ENCODE measurements at places on chromosomes 11 and 22.

- no peak for DNase-seq
These were observed 47.1 kb upstream of the PPARA start for GRCh38 chr22:46103181-46103580.

- DNase-seq, result no peak
These were observed 536.5 kb downstream of the NTM start for GRCh38 chr11:131906963-131907362.

- peak; percentile 84 for DNase-seq
These were observed at the start of gene CARS1 for GRCh38 chr11:3057069-3057963. Gene CARS1, minus strand, starts transcription at chr11:3057423. Its CDS starts 56 bp downstream, at chr11:3057367.

DNA sequence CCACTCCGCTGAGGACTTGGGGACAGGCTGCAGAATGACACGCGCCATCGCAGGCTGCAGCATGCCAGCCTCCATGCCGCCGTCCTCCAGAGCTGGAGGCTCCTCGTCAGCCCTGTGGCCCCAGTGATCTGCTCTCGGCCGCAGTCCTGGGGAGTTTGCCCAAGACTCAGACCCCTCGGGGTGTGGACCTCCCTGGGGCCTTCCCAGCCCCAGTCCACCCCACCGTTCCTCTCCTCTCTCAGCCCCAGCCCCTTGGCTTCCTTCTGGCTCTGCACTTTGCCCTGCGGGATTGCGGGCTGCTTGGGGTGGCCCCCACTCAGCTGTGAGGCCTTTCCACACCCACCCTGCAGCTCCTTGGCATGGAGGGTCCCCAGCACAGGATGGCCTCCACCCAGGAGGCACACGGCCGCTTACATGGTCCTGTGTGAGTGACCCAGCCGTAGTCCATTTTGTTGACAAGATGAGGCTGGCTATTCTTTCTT lies 414.9 kb downstream of the TBC1D22A start:
- no peak for DNase-seq

- DNase-seq, result peak; percentile 96
These were observed 33.6 kb upstream of the MMP7 start for GRCh38 chr11:102564110-102564509.

GRCh38 chr22:41560095-41560471 lies 727 bp upstream of the CSDC2 start:
- DNase-seq, result no peak

DNA sequence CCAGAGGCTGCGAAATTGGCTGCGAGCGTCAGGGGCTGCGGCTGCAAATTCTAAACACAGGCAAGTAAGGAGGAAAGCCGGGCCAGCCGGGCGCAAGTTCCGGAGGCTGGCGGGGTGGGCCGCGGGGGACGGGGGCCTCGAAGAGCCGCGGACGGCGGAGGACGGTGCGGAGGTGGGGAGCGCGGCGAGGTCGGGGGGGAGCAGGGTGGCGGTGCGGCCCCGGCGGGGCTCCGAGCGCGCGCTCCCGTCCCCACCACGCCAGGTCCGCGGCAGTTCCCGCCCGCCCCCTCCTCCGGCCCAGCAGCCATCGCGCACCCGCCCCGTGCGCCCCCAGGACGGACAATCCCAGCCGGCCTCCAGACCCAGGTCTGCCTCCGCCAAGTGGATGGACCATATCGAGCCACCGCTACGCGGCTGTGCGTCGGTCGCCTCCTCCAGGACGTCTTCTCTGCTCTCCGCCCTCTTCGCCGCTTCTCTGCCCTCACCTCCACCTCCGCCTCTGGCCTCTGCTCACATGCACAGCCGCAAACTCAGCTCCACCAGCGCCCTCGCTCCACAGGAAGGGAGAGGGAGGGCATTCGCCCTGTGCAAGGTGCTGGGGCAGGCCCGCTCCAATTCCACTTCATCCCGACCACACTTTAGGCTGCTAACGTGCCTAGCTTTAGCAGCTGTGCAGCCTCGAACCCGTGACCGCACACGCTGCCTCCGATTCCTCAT lies 7.2 kb downstream of the ELFN2 start:
- DNase-seq, result peak; percentile 32

DNA sequence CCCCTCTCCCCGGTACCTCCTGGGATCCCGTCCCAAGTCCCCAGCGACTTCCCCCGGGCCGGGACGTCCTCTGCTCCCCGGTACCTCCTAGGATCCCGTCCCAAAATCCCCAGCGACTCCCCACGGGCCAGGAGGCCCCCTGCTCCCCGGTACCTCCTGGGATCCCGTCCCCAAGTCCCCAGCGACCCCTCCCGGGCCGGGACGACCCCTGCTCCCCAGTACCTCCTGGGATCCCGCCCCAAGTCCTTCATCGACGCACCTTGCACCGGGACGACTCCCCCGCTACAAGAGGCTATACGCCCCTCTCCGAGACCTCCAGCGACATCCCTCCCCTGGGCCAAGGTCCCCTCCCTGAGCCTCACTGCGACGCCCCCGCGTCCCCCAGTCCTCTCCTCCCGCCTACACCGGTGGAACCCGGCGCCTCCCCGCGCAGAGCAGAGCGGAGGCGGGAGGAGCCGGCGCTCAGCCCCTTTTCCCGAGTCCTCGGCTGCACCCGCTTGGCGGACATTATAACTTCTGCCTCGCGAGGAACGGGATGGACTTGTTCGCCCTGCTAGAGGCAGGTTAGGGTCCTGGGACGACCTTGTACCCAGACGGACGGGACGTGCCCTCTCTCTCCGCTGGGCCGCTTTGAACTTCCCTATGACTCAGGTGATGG lies 912 bp downstream of the KREMEN1 start:
- no peak for DNase-seq

GRCh38 chr11:78809931-78810541 lies 235.4 kb upstream of the NARS2 start:
- no peak for DNase-seq

DNA sequence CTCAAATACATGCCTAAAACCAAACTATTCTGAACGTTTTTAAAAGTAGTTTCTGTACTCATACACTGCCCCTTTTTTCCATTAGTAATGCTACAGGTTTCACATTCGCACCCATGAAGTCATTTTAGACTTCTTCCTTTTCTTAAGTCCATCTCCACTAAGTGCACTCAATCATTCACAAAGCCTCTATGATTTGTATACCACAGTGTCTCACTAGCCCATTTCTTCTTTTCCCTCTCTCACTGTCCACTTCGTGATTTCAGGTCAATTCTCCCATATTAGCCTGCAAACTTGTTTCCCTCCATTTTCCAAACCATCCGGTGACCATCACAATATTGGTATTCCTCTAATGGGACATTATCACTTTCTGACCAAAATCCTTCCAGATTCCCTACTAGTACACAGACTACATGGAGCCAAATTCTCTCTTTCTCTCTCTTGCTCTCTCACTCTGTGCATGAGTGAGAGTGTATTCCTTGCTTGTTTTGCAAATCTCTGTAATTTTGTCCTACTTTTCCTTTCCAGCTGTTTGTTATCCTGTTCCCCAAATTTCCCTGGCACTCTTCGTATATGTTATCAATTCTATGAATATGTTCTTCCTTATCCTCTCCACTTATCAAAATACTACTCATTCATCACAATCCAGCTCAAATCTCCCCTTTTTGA lies 3.4 kb upstream of the ZC3H12C start:
- no peak for DNase-seq

DNA sequence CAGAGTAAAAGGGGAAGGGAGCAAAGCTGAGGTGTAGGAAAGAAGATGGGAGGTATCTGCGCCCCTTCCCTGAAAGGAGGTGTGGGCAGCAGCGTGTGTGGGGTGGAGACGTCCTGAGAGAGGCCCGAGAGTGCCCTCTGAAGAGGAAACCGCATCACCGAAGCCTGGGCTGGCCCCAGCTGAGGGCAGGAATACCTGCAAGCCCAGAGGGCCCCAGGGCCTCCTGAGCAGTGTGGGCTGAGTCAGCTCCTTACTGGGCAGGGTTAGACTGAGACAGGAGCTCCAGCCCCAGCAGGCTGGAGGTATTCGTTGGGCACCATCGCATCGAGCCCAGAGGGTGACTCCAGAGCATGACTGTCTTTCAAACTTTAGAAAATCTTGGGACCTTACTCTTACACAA lies 534.0 kb upstream of the B3GAT1 start:
- DNase-seq, result no peak

DNA sequence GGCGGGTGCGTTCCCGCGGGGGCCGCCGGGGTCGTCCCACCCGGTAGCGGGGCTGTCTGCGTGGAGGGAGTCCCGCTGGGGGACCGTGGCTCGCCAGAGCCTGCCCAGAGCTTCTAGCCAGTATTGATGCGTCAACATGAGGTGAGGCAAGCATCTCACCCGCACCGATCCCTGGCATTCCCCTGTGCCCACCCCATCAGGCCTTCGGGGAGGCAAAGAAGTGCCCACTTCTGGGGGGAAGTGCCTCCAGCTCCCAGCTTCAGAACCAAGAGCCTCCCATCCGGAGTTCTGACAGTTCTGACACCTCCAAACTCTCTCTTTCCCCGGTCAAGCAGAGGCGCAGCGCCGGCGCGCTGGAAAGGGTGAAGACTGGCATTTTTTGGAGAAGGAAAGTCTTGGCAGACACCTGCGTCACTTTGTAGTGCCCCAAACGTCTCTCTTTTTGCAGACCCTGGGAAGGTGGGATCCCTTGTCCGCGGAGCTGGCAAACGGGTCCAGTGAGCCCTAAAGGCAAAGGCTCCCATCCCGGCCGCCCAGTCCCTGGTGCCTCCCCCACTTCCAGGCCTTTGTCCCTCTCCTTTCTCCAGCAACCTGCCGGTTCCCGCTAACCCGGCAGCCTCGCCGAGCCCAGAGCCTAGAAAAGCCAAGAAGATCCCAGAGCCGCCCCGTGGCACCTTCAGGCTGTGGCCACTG lies 3.2 kb upstream of the PAX6 start:
- DNase-seq, result no peak

- DNase-seq, result no peak
These were observed 1291.7 kb downstream of the BRD1 start for GRCh38 chr22:48535868-48536540.

DNA sequence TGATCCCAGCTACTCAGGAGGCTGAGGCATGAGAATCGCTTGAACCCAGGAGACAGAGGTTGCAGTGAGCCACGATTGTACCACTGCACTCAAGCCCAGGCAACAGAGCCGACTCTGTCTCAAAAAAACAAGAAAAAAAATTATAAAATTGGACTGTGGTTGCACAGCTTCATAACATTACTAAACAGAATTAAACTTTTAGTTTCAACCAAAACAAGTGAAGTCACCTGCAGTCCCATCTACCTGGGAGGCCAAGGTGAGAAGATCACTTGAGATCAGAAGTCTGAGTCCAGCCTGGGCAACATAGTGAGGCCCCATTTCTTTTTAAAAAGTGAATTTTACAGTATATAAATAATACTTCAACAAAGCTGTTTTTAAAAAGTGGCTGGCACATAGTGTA lies 47.8 kb upstream of the CD5 start:
- no peak for DNase-seq

DNA sequence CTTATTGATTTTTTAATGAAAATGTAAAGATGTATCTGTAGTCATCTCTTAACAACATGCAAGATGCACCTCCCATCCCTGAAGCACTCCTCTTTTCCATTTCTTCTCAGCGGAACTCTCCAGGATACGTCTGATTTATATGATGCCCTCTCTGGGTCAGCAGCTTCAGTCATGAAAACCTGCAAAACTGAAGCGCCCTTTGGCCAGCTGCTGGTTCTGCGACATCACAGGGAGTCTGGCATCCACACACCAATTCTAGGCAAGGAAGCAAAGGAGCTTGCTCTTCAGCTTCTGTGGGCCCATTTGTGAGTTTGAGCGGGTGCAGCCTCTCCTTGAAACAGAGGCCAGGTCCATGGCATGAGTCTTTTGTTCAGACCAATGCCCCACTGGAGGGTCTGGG lies 1253.3 kb downstream of the TBC1D22A start:
- DNase-seq, result no peak

- peak; percentile 31 for DNase-seq
These were observed 31.6 kb upstream of the WNT11 start for GRCh38 chr11:76237914-76238313.

GRCh38 chr11:843818-844692 lies 1.4 kb downstream of the TSPAN4 start:
- DNase-seq, result peak; percentile 90

- peak; percentile 97 for DNase-seq
These were observed 485.0 kb upstream of the KIRREL3 start for GRCh38 chr11:127485541-127485940.
